Nephron progenitor cell (in vitro differentiated cells): ENCODE measurements at places on chromosomes 1 and 21.

GRCh38 chr1:41888756-41889155, 30.0 kb downstream of the HIVEP3 start:
- no peak for DNase-seq

- DNase-seq = no peak
Measured at GRCh38 chr1:241582921-241583321, 50.7 kb downstream of the KMO start.

- peak; percentile 53 for DNase-seq
Measured at GRCh38 chr1:53663529-53664300, 75.2 kb downstream of the GLIS1 start.

DNA sequence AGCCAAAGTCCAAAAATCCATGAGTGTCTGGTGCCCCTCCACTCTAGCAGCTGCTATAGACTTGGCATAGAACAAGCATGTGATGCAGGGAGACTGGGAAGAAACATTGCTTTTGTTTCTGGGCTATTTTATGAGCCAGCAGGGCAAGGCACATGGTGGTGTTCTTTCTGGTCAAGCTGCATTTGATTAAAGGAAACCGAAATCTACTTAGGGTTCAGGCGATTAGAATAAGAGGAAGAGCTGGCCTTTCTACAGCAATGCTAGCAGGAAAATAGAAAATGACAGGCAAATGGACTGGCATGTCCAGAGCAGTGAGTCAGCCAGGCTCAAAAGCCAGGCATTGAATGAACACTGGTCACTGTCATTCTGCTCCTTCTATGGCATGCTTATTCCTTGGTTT, 28.5 kb upstream of the ARHGAP29 start:
- no peak for DNase-seq
